ENCODE measurements at places on chromosomes 2 and 18. TPM values are rescaled to one million over a fixed set of nuclear protein-coding genes. Genes with fewer than 3 reads are reported as not detected.
A peak's percentile ranks its signal among the peaks of the same experiment; 100 is the strongest.

The SPP2 gene
- total RNA-seq = not detected

DNA sequence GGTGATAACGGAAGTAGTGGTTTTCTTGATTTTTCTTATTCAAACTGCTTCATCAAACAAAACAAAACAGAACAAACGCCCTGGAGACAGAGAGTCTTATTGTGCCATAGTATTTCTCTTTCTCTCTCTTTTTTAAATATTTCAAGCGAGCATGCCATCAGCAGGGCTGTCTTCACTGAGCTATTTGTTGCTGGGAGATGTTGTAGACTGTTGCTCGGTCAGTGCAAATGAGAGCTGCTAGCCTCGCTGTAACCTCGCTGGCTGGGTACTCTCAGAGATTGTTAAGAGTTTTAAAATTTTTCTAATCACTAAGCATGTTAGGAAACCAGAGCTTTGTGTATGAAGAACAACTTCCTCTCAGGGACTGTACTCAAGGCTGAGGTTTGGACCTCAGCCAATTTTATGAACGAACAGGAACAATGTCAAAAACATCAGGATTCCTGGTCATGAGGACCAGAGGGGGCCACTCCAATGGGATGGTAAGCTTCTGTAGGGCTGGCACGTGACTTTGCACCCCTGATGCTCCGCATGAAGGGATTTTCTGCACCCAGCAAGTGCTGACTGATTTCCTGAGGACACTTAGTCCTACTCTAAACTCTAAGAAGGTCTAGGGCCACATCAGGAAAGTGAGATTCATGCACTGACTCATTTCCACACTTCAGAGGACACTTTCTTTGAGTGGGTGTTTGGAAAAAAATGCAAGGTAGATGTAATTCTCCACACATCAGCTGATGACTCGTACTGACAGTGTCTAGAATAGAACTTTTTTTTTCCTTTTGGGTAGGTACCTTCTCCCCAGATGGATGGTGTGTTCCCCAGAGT lies 59.8 kb upstream of the IL1R1 start:
- DNase-seq = no peak

- DNase-seq = no peak
These were observed 23.8 kb upstream of the HNRNPLL start for GRCh38 chr2:38626326-38627035.

- no peak for DNase-seq
These were observed 51.2 kb downstream of the SPIRE1 start for GRCh38 chr18:12606592-12607315.

The ITPRIPL1 gene
- 0.56 TPM for total RNA-seq

The GMCL1 gene
- total RNA-seq = 11.6 TPM

- DNase-seq = no peak
These were observed 148.8 kb upstream of the SRD5A2 start for GRCh38 chr2:31729442-31730092.

The MEP1B gene
- total RNA-seq = not detected

The SIGLEC15 gene
- not detected for total RNA-seq

DNA sequence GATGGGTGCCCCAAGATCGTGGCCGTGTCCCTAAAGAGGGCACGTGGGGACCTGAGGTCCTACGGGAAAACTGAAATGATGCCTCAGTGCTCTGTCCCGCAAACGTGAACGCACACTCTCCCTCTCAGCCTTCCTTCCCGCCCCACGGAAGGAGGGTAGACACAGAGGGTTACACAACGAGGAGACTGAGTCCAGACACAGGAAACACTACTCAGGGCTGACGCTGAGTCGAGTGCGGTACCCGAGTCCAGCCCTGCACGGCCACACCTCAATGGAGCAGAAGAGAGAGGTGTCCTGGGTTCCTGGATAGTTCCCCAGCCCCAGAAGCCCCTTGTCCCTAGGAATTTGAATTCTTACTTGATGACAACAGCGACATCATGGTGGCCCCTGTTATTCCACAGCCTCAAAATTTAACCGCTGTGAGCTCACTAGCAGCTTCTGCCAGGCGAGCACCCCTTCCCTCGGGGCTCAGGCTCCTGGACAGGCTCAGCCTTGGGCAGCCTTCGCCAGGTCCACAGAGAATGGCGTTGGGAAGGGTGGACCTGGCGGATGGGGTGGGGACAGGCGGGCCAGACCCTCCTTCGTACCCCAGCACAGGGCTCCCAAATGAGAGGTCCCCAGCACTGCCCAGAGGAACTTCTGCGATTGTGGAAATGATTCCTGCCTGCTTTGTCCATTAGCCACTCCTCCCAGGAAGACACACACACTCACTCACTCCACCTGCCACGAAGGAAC lies 980 bp upstream of the RNPEPL1 start:
- peak; percentile 23 for DNase-seq

- DNase-seq = no peak
These were observed 55.2 kb downstream of the TMEM17 start for GRCh38 chr2:62450716-62451191.

GRCh38 chr2:191249156-191249813 lies 4.1 kb downstream of the MYO1B start:
- DNase-seq = no peak

DNA sequence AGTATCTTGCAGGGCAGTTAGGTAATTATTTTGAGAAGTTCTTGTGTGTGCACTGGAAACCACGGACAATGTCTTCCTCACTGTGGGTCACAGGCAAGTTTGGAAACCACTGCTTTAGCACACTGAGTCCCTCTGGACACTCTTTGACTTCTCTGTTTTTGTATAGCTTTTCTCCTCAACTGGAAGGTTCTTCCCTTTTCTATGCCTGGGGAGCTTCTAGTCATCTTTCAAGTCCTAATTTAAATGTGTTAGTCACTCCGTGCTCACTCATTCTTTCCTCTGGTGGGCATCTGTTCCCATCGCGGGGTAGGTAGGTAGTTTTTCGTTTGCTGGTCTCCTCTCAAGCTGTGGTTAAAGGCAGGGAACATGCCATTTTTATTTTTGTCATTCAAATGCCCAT lies 32.1 kb downstream of the E2F6 start:
- no peak for DNase-seq

GRCh38 chr2:149410701-149411484 lies 80.5 kb downstream of the LYPD6 start:
- DNase-seq = no peak

DNA sequence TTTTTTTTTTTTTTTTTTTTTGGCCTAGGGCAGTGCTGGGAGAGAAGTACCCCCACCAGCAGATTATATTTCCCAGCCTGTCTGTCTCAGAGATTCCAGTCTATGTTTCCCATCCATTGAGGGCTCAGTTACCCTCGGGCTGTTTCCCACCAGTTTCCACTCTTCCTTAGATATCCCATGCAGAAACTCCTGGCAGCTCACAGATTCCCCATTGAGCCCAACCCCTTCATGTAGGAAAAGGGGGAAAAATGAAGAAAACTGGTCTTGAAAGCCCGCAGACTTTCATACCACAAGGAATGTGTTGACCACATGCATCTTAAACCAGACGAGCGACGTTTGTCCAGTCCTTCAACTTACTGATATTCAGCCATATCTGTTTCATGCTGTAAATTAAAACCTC lies 15.2 kb downstream of the ASXL3 start:
- no peak for DNase-seq

GRCh38 chr2:110973262-110973661 lies 147.5 kb upstream of the BCL2L11 start:
- DNase-seq = no peak

DNA sequence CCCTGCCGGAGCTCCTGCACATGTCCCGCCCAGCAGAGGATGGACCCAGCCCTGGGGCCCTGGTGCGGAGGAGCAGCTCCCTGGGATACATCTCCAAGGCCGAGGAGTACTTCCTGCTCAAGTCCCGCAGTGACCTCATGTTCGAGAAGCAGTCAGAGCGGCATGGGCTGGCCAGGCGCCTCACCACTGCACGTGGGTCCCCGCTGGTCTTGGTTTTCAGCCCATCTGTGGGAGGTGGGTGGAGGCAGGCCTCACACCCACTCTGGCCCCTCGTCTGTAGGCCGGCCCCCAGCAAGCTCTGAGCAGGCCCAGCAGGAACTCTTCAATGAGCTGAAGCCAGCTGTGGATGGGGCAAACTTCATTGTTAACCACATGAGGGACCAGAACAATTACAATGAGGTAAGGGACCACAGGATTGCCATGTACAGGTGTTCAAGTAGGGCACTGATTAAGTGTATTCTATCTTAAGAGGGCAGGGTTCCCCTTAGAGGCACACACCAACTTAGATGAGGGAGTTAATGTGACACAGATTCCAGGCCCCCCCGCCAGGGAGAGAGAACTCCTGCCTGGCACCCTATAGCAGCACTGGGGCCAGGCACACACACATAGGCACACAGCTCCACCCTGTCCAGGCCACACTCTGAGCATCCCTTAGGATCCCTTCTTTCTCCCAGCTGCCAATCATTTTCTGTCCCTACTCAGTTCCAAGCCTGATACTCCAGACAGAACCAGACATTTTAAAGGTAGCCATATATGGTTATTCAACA lies 5.4 kb upstream of the CHRNG start:
- DNase-seq = no peak

DNA sequence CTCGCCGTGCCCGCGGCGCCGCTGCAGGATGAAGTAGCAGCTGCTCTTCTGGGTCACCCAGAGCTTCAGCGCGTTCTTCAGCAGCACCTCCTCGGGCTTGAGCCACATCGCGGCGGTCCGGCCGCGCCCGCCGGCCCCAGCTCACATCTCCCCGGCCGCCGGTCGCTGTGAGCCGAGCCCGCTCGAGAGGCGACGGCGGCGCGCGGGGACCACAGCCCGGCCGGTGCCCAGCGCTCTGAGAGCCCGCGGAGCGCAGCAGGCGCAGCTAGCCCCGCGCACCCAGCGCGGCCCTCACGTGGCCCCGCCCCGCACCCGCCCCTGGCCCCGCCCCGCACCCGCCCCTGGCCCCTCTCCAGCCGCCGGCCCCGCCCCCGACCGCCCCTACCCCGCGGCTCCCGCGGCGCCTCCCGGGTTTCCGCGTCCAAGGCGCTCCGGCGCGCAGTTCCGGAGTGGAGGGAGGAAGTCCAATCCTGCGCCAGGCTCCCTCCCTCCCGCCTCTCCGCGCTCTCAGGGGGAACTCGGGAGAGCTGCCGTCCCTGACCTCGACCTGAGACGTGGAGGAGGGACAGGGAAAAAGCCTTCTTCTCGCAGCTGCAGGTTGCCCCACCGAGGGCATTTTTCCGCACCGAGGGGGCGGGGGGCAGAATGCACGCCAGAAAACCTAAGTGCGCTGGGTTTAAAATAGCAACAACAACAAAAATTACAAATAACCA lies at the start of gene TBC1D8:
Gene TBC1D8 (minus strand): TSS at position 237 of the 713 bp plus-strand sequence. CDS start 129 bp downstream, at position 108.
- DNase-seq = peak; percentile 95

- no peak for DNase-seq
These were observed 150.2 kb downstream of the LRRTM1 start for GRCh38 chr2:80154231-80154915.
